ENCODE measurements at places on chromosomes 3 and 15.
A peak's percentile ranks its signal among the peaks of the same experiment; 100 is the strongest.

- DNase-seq, result no peak
Measured at GRCh38 chr15:72962054-72962702, 90.1 kb upstream of the NEO1 start.

DNA sequence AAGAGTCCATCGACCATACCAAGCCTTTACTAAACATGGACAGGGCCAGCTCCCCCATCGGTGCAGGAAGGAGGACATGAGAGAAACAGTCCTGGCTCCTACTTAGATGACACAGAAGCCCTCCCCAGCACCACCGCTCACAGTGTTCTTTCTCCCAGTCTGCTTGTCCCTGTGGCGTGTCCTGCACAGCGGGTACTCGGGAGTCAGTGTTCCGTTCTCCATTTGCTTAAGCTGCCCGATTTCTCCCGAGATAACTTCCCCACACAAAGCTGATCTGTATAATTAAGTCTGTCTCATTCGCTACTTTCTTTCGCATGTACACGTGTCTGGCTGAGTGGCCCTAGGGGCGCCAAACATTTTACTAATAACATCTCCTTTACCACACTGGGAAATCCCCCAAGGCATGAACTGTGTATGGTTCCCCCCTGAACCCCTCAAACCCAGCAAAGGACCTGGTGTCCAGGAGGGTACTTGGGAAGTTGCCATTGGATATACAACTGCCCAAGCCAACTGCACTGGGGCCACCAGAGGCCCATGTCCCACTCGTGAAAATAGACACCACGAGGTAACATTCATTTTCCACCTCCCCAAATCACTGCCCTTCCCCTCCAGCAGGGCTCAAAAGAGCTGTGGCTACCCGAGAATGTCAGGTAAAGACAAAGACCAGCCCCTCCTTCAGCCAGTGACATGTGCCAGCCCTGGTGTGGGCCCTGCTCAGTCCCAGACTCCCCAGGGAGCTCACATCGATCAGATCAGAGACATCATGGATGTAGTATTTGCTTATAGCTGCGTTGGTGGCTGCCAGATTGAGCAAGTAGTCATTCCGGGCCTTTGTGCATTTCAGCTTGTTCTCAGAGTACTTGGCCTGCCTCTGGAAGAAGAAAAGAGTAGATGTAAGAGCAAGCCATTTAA lies 96.5 kb upstream of the RAD18 start:
- no peak for DNase-seq

DNA sequence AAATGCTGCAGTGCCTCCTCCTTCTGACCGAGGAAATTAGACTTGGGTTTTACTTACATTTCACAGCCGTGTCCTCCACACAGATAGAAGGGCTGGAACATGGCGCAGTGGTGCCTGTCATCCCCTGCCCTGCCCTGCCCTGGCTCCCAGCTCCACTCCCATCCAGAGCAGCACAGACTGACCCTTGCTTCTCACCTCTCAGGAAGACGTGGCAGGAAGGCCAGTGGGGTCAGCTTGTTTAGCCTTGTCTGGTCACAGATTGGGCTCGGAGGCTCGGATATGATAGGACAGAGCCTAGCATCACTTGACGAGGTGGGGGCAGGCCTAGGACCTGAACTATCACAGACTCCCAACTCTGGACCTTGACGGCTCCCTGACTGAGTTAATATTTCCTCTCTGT lies 88.5 kb downstream of the LINGO1 start:
- DNase-seq, result no peak

- no peak for DNase-seq
Measured at GRCh38 chr3:150540297-150540696, 6.0 kb downstream of the SERP1 start.

DNA sequence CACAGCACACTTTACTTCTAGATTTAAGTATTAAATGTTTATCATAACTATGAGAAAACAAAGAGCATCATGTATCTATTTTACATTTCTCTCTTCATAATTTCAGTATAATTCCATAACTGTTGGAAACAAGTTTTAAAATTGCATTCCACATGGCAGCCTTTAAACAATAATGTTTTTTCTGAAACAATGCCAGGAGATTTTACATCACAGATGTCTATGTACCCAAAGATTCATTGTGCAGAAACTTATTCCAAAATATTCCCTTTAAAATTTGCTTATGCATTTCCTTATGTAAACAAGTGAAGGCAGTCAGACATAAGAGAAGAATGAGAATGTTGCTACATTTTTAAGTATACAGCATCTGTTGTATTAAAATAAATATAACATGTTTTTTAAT lies 324.9 kb upstream of the COL8A1 start:
- DNase-seq, result no peak

DNA sequence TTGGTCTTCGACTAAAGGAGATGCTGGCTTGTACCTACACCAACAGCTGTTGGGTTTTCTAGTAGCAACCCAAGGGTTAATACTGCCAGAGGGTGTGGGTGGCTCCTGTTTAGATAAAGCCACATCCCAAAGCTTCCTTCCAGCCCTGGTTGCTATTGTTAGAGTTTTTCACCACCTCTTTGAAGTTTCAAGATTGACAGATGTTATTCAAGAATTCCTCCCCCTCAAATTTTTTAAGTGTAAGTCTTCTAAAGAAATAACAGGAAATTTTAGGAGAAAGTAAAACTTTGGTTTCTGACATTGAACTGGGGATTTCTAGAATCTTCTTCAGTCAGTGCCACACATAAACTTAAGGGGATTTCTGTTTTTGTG lies 60.9 kb downstream of the TGFBR2 start:
- no peak for DNase-seq

- DNase-seq, result no peak
Measured at GRCh38 chr3:23985747-23986544, 40.9 kb downstream of the NR1D2 start.

- no peak for DNase-seq
Measured at GRCh38 chr3:157453824-157454223, 17.2 kb downstream of the PTX3 start.

- DNase-seq, result no peak
Measured at GRCh38 chr3:9806688-9807589, 3.1 kb upstream of the TTLL3 start.

DNA sequence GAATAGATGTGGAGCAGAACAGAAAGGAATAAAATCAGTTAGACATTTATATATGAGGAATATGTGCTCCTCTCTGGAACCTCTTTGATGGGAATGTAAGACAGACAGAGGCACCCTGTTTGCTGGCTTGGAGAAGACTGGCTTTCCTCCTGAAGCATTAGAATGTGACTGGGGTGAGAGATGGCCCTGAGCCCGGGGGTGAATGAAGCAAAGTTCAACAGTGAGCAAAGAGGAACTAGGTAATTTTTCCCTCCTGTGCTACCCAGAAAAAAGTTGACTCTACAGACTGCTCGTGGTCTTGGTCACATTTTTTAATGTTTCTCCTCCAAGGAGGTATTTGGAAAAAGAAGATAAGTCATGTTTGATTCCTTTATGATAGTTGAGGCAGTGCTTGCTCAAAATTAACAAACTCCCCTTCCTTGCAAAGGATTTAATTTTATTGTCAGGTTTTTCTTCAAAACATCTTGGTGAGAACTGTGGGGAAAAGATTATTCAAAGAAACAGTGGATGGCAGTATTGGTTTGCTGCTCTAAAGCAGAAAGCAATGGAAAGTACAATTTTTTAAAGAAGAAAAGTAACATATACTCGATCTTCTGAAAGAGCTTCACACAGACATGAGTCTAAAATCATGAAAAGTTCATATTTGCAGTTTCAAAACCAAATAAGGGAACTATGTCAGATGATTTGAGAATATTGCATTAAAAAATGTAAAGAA lies 370.4 kb upstream of the CDIN1 start:
- DNase-seq, result no peak

- no peak for DNase-seq
Measured at GRCh38 chr3:134067531-134068161, 37.9 kb upstream of the SLCO2A1 start.

GRCh38 chr15:83926116-83926515 lies 272.2 kb downstream of the ADAMTSL3 start:
- no peak for DNase-seq

GRCh38 chr3:125212091-125212508 lies 448 bp downstream of the SLC12A8 start:
- no peak for DNase-seq

DNA sequence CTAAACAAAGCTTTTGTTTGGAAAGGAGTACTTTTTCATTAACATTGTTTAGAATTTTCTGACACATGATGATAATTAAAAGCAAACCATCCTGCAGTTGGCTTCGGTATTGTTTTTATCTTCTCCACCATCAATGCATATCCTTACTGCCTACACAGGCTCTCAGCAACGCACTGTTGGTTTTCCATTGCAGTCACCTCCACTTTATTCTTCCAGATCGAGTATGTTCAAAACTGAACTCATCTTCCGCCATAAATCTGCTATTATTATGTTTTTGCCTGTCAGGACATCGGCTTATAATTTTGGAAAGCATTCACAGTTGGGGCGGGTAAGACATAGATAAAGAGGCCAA lies 589 bp upstream of the SENP5 start:
- DNase-seq, result no peak

DNA sequence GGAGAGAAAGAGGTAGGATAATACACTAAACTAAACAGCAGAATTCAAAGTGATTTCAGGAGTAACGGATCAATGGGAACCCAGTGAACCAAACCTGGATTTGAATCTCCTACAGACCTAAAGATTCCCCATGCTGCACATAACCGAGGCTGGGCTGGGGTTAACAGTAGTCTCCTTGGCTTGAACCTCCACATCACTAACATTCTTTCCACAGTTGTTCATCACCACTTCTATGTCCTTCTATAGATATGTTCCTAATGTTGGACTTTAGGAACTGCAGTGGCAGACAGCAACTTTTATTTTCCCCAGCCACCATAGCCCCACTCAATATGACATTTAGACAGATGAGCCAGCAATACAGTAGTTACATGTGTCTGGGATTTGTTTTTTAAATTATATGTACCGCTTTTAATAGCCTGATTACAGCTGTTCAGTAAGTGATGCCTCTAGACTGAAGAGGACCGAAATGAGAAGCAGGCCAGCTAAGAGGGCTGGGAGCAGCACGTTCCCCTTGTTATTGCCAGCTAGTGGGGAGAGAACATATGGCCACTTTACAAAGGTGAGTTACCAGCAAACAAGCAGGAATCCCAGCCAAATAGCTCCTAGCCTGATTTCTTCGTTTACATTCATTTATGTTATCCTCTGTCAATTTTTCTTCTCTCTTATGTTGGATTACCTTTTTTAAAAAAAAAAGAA lies 472.6 kb upstream of the CDIN1 start:
- peak; percentile 41 for DNase-seq

- DNase-seq, result peak; percentile 18
Measured at GRCh38 chr3:94069194-94069813, 6.4 kb downstream of the NSUN3 start.

GRCh38 chr3:124611520-124611919 lies 118.7 kb upstream of the UMPS start:
- DNase-seq, result no peak

- DNase-seq, result no peak
Measured at GRCh38 chr3:25781758-25782594, 1.3 kb downstream of the NGLY1 start.

- no peak for DNase-seq
Measured at GRCh38 chr3:39144748-39145380, 8.5 kb downstream of the CSRNP1 start.

DNA sequence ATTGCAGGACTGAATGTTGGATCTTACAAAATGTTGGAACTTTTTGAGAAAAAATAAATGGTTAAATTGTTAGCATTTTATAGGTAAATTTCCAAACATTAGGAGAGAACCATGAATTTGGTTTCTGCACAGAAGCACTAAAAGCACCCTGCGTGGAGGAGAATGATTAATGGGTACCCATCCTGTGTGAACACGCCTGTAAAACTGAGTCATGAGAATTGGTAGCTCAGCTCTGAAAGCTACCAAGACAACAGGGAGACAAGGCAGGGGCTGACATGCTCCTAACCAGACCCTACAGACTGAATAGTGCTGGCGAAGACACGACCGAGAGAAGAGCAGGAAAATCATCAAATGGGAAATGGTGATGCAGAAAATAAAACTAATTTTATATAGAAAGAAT lies 32.4 kb upstream of the MTMR10 start:
- DNase-seq, result no peak

DNA sequence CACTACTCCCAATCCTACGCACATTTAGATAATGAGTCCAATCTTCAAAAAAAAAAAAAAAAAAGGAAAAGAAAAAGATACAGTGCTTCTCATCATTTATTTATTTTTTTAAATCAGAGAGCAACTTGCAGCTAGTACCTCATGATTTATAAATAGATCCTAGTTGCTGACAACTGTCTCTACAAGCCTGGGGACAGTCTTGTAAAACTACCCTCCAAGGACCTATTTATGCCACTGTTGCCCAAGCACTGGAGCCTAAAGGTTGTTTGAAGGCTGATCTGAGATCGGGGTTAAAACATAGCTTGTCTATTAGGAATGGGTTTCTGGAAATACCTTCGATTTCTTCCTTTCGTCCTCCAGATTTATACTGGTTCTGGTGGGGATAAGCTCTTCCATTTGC lies 14.7 kb downstream of the GABRR3 start:
- no peak for DNase-seq

DNA sequence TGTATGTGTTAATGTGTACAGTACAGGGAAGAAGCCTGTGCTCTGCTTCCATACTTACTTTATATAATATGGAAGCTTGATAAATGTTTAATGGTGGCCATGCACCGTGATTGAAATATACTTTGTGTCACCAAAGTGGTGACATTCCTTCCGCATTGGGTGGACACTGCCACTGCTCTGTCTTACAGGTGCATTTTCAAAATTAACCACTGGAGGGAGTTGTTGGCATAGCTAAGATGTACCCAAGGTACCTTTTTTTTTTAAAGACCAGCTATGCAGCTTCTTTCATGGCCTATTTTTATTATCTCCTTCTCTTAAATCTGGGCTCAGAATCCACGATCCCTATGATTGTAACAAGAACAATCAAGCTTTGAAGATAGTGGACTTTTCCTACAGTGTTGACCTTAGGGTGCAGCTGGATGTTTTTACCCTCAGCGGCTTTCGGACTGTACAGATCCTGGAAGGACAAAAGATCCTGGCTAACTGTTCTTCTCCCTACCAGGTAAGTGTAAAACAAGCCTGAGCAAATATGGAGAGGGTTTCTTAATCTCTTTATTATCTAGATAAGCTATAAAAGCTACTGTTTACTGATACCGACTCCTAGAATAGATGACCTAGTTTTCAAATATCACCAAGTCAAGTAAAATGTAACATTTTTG lies 21.6 kb upstream of the PAK6 start:
- DNase-seq, result peak; percentile 77

GRCh38 chr15:89785774-89786140 lies 9.6 kb downstream of the MESP2 start:
- DNase-seq, result no peak

GRCh38 chr3:96977671-96978070 lies 163.3 kb downstream of the EPHA6 start:
- DNase-seq, result no peak

GRCh38 chr15:76253691-76254473 lies 57.4 kb downstream of the ETFA start:
- no peak for DNase-seq

- DNase-seq, result peak; percentile 84
Measured at GRCh38 chr15:70863450-70864218, 9.7 kb upstream of the LARP6 start.

GRCh38 chr15:75455424-75455981 lies 4.0 kb upstream of the SIN3A start:
- DNase-seq, result peak; percentile 92
